ENCODE measurements at places on chromosomes 2 and 18.

GRCh38 chr2:69152847-69153583 lies 140.0 kb downstream of the ANTXR1 start:
- DNase-seq: no peak

GRCh38 chr2:215290980-215291599 lies 20.8 kb upstream of the ATIC start:
- DNase-seq: no peak

- no peak for DNase-seq
These were observed at the start of gene UGT1A1 for GRCh38 chr2:233760043-233760442. Gene UGT1A1 (plus strand): TSS chr2:233760270. CDS start chr2:233760288, 18 bp downstream.

- DNase-seq: no peak
These were observed 50.6 kb downstream of the COL5A2 start for GRCh38 chr2:189128970-189129369.

GRCh38 chr2:71548646-71549425 lies 95.5 kb downstream of the DYSF start:
- DNase-seq: peak; percentile 29

- DNase-seq: no peak
These were observed 27.6 kb downstream of the PAX8 start for GRCh38 chr2:113251118-113251517.

GRCh38 chr18:73479477-73479876 lies 611.7 kb upstream of the NETO1 start:
- no peak for DNase-seq

DNA sequence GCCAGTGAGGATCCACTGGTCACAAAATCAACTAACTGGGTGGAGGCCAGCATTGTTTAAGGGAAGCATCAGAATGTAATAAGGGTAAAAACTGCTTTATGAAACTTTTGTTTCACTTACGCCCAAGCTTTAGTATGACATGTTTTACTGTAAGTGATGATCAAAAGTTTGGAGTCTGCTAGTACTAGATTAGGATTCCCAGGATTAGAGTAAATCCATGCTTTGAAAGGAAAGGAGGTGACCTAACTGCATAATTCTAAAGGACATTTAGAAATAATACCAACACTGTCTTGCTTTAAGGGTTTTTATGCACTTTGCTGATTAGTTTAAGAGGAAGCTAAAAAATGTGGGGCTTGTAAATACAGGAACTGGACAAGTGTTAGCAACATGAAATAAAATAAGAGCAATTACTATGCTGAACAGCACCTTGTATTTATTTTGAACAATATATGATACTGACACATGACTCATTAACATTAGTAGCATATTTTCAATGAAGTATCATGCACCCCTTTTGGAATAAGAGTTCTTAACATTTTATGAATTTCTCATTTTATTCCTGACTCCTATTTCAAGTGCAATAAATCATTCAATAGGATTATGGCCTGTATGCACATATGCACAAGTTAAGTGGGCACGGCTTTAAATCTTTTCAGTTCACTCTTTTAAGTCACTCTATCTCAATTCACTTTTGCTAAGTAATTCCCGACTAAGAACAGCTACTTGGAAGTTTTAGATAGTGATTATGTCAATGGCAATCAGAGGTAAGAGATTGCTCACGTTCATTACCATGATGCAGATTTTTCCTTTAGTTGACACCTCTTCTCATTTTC lies 62.5 kb downstream of the STK39 start:
- DNase-seq: no peak

DNA sequence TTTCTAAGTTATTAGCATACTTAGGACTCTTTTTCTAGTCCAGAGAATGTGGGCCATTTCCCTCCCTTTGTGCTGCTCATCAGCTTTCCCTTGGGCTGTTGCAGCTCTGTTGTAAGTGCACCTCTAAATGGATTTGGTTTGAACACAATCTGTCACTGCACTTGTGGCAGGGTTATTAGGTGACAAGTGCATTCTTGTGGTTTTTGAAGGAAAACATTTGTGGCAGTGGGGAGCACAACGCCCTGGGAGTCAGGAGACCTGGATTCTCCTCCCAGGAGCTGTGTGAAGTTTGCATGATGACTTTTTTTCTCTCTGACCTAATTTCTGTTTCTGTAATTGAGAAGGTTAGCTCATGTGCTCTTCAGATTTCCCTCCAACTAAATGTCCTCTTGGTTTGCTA lies 630.9 kb upstream of the FAM98A start:
- no peak for DNase-seq

- no peak for DNase-seq
These were observed 66.1 kb upstream of the NXPH2 start for GRCh38 chr2:138846216-138846821.

DNA sequence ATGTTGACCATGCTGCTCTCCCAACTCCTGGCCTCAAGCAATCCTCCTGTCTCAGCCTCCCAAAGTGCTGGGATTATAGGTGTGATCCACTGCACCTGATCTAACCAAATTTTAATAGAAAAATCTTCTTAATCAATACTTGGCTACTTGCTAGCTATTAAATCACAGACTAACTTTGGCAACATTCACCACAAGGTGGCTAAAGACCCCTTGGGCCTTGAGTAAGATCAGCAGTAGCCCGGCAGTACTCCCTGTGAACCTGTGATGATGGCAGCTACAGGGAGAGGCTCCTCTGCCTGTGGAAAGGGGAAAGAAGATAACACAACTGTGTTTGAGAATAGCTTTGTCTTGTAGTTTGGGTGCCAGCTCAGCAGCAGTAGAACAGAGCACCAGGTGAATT lies 102.9 kb downstream of the SLC39A10 start:
- DNase-seq: no peak

DNA sequence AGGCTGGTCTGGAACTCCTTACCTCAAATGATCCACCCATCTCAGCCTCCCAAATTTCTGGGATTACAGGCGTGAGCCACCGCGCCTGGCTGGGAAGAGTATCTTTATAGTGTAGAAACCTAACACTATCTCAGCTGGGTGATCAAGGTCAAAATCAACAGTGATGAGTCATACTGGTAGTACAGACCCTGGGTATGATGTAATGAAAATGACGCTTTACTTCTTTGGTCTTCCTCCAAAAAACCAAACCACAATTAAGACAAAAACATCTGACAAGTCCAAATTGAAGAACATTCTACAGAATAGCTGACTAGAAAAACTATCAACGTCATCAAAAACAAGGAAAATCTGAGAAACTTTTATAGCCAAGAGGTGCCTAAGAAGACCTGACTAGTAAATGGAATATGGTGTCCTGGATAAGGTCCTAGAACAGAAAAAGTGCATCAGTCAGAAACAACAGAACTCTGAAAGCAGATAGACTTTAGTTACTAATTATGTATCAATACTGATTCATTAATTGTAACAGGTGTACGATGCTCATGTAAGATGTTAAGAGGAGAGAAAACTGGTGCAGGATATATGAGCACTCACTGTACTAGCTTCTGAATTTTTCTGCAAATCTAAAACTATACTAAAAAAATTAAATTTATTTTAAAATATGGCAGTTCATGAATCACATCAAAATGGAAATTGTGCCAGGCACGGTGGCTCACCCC lies 25.4 kb downstream of the PDCL3 start:
- no peak for DNase-seq

DNA sequence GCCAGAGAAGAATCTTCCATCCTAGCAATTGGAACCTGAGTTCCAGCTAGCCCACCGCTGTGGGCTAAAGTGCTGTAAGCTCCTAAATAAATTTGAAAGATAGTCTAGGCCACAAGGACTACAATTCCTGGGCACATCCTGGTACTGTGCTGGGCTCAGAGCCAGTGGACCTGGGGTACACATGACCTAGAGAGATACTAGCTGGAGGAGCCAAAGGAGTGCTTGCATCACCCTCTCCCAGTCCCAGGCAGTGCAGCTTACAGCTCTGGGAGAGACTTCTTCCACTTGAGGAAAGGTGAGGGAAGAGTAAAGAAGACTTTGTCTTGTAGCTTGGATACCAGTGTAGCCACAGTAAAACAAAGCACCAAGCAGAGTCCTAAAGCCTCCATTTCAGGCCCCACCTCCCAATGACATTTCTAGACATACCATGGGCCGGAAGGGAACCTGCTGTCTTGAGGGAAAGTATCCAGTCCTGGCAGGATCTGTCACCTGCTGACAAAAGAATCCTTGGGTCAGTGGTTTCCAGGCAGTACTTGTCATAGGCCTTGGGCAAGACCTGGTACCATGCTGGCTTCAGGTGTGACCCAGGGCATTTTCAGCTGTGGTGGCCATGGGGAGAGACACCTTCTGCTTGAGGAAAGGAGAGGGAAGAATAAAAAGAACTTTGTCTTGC lies 89.5 kb downstream of the TMEM185B start:
- no peak for DNase-seq

DNA sequence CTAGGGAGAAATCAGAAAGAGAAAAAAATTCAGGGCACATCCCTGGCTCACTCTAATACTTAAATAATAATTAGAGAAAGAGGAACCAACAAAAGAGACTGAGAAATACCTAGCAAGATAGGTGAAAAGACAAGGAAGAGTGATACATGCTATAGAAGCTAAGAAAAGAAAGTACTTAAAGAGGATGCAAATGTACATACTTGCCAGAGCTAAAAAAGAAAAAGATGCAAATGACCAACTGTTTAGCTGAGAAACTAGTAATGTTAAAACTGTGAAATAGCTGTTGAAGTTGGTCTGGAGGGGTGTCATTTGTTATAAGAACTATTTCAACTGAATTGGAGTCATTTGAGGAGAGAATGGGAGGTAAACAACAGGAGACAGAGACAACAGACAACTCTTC lies 412.2 kb downstream of the SPAG16 start:
- no peak for DNase-seq

DNA sequence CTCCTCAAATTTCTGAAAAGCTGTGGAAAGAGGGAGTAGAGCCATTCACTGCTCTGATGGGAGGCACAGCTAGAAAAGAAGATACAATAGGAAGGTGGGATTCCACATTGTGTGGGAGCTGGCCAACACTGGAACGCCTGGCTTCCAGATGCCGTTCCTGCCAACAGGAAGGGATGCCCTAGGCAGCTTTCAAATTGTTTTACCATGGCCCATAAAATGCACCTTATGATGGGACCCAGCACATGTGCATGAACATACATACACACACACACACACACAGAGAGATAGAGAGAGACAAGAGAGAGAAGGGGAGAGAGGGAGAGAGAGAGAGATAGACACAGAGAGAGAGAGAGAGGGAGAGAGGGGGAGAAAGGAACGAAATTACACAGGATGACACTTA lies 86.1 kb upstream of the BZW1 start:
- DNase-seq: no peak
